ENCODE measurements at places on chromosomes 11 and 22.
A peak's percentile ranks its signal among the peaks of the same experiment; 100 is the strongest.

- no peak for DNase-seq
These were observed 43.7 kb upstream of the CCDC34 start for GRCh38 chr11:27406498-27407354.

DNA sequence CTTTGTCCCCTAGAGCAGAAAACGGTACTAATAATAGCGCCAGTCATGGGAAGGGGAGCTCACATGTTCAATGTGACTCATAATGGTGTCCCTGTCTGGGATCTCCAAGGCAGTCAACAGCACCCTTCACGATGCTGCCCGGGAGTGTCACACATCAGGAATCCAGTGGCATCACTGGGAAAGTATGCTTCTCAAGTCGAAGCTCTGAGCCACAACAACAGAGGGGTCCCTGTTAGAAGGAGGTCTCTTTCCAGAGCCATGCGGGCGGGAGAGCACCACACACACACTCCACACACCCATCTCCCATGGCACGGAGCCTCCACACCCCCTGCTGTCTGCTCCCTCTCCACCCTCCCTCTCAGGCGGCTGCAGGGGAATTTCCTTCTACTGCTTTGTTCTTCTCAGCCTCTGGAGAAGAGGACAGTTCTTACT, 119.7 kb downstream of the ETS1 start:
- no peak for DNase-seq

GRCh38 chr11:74307434-74307833, 4.0 kb downstream of the P4HA3 start:
- DNase-seq, result no peak

- DNase-seq, result peak; percentile 97
These were observed at the start of gene YDJC for GRCh38 chr22:21629255-21630149. YDJC (minus strand) TSS chr22:21630022; CDS start chr22:21630014, 8 bp downstream.

- DNase-seq, result peak; percentile 47
These were observed 59.5 kb downstream of the CDKN1C start for GRCh38 chr11:2825889-2826678.

DNA sequence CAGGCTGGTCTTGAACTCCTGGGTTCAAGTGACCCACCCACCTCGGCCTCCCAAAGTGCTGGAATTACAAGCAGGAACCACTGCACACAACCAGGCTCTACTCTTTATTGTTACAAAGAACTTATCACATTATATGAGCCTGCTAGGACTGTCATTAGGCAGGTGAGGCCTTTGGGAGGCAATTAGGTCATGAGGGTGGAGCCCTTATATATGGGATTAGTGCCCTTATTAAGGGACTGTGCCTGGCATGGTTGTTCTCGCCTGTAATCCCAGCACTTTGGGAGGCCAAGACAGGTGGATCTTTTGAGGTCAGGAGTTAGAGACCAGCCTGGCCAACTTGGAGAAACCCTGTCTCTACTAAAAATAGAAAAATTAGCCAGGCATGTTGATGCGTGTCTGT, 10.5 kb upstream of the PSMC3 start:
- no peak for DNase-seq

GRCh38 chr22:48981371-48982061, 846.2 kb downstream of the BRD1 start:
- no peak for DNase-seq

GRCh38 chr11:127640561-127641451, 640.2 kb upstream of the KIRREL3 start:
- no peak for DNase-seq

GRCh38 chr22:25777870-25778269, 35.9 kb downstream of the MYO18B start:
- peak; percentile 45 for DNase-seq

DNA sequence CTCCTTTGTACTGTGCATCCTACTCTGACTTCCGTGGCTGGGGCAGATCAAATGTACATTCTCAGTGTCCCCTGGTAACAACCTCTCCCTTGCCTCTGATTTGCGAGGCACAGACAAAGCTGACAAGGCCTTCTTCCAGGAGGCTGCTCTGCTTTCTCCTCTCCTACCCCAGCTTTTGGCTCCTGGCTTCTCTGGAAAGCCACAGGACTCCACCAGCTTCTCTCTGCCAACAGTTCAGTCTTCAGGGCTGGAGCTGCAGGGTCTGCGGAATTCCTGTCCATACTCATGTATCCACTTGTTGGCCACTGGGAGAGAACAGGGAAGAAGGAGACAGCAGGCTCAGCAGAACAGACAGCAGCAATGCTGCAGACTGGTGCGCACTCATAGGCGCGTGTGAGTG, 44.4 kb downstream of the P4HA3 start:
- no peak for DNase-seq

DNA sequence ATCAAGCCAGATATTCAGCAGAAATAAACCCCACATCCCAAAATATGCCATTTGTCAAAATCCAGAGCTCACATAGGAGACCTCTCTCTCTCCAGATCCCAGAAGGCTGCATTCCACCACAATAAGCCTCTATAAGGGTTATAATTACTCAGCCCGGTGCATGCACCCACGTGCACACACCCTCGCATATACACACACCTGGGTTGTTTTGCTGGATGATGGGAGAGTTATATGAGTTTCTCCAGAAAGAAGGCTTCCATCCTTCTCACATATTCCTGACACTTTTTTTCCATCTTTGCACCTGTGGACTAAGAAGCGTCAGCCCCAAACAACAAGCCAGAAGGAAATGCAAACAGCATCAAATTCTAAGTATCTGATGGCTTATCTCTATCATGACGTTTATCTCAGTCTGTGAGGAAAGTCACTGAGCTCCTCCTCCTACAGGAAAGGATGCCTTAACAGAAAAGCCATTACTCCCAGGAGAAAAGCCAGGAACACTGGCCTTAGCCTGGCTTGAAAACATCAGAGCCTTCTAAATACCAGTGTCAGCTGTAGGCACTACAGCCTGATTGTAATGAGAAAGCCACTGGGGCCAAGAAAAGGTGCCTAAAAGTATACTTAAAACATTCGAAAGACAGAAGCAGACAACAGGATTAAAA, 253.2 kb downstream of the LARGE1 start:
- DNase-seq, result peak; percentile 47

GRCh38 chr22:37544955-37545702, 15.2 kb upstream of the CDC42EP1 start:
- peak; percentile 83 for DNase-seq
